OCI-LY7 (cell line): ENCODE measurements at places on chromosomes 13 and 19. TPM values are rescaled to one million over a fixed set of nuclear protein-coding genes. Genes with fewer than 3 reads are reported as not detected.

DNA sequence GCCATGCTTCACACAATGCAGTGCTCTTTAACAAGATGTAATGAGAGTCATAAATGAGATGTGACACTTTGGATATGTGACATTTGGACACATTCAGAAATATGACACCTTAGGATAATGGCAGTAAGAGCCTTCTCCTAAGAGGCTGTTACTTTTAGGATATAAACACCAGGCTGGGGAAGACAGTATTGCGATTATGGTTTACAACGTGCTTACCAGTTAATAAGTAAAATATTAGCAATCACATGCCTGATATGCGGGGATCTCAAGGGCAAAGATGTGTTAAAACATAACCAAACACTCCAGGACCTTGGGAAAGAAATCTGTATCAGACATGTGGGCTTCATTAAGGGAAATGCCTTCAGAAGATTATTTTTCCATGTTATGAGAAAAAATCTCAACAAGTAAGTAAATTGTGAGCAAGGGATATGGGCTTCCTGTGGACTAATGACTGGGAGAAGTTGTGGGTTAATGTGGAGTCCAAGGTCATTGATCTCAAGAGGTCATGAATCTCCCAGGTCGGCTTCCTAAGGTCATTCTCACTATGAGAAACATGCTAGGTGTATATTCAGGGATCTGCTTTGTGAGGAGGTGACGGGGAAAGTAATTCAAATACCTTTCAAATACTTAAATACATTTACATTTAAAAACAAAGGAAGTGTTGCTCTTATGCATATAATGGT lies 105.3 kb downstream of the STARD13 start:
- no peak for DNase-seq

DNA sequence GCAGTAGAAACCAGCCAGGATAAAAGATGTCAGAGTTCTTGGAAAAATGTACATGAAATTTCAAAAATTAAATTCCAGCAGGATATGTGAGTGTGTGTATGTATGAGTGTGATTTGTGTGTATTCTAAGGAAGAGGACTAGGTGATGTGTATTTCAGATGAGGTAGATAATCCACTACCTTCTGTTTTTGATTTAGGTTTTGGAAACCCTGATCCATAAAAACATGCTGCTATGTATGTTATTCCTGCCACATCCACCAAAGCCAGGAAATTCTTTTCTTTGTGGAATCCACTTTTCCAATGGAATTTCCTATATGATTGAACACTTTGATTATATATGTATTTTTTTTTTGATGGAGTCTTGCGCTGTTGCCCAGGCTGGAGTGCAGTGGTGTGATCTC lies 276.9 kb downstream of the UQCRFS1 start:
- DNase-seq: no peak

GRCh38 chr13:94435604-94436226 lies 43.8 kb downstream of the DCT start:
- DNase-seq: peak; percentile 53

DNA sequence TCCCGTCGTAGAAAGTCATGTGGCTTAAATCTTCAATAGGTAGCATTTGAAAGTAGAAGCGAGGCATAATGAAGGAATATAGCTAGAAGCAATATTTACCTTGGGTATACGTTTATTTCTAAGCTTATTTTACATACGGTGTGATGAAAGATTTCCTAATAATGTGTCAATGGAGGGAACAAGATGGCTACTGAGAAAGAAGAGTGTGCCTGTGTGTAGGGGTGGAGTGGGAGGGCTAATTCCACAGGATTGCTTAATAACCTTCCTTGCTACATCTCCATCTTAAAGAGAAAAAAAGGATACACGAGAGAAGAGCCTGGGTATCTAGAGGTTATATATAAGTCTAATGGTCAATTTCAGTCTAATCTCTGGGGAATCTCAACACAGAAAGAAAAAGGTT lies 2.0 kb downstream of the SPART start:
- no peak for DNase-seq

DNA sequence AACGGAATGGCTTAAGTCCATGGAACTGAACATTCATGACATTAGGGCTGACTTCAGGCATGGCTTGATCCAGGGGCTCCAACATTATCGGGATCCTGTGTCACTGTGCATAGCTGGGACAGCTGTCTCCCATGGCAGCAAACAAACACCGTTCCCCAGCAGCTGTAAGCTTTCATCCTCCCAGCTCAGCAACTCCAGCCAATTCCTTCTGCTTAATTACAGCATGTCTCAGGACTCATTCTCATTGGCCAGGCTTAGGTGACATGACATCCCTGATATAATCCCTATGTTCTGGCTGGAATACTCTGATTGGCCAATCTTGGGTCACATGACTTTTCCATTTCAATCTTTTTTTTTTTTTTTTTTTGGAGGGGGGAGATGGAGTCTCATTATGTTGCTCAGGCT lies 10.9 kb upstream of the TLE5 start:
- no peak for DNase-seq

Gene RAB3A
- 6.9 and 8.6 TPM in 2 replicates for total RNA-seq

Gene GGN
- total RNA-seq: 0.74 TPM in 1 of 2 replicates, not detected in the other

- no peak for DNase-seq
Observed at GRCh38 chr19:15640294-15640903, at the start of gene CYP4F3. Gene CYP4F3, plus strand, starts transcription at chr19:15640897. Its CDS starts 519 bp downstream, at chr19:15641416.

DNA sequence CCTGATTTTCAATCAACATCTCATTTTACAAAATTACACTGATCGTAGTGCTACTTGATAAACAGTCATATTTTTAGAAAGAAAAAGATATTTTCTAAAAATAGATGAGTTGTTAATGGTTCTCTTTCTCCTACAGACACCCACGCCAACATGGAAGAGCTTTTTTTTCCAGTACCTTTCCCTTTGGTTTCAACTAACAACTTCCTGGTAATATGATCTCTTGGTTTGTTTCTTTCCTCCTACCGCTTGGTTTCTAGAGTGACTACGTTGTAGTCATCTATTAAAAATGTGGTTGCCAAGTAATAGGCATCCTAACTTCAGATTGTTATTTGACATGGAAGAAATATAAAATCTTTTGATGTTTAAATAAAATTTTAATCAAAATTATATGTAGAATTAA lies 189.0 kb downstream of the LACC1 start:
- no peak for DNase-seq

DNA sequence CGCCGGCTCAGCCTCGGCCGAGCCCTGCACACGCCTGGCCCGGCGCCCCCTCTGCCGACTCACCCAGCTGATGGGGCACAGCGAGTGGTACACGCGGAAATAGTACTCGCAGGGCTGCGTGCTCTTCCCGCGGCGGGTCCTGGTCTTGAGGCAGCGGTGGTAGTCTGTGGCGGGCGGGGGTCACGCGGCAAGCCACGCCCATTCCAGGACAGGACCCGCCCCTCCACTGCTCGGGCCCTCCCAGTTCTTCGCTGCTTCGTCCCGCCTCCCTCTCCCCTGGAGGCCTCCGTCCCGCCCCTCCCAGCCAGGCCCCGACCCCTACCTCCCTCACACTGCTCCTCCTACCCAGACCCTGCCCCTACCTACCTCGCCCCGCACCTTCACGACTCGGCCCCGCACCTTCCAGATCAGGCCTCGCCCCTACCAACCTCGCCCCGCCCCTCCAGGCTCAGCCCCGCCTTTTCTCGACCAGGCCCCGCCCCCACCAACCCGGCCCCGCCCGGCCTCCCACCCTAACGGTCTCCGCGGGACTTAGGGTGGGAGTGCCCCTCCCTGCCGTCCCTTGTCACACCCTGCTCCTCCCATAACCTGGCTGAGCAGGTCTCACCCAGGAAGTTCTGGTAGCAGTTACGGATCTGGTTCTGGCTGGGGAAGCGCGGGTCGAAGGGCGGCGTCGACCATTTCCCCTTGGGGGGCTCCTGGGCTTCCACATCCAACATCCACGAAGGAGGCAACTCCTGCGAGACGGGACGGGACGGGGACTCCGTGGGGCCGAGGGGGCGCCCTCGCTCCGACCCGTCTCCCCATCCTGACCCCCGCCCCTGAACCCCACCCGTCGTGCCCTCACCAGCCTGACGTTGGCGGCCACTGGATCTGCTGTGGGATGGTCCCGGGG lies 469 bp downstream of the COX6B2 start:
- DNase-seq: peak; percentile 74

- no peak for DNase-seq
Observed at GRCh38 chr13:27026396-27026795, 145.2 kb downstream of the USP12 start.

GRCh38 chr13:68667863-68668262 lies 1437.7 kb upstream of the PCDH9 start:
- no peak for DNase-seq

Gene TBXA2R
- not detected in 2 replicates for total RNA-seq

- peak; percentile 68 for DNase-seq
Observed at GRCh38 chr19:42081584-42082203, 5.7 kb downstream of the ZNF574 start.

Gene GPR18
- 10.9 and 15.1 TPM in 2 replicates for total RNA-seq

Gene DCT
- not detected in 2 replicates for total RNA-seq

DNA sequence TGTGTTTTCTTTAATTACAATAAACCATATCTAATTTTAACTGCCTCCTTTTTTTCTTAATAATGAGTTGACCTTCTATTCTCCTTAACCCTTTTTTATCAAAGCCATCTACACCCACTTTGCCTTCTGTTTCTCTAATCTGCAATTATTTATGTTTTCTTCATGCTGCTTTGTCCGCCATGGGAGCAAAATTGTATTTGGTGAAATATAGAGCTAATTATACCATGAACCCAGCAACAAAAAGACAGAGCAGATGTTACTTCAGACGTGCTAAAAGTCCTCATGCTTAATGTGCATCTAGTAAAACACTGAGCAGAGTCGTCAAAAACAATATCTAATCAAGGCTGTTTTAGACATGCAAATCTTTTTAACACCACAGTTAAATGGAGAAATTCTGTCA lies 264.7 kb downstream of the DACH1 start:
- DNase-seq: no peak

DNA sequence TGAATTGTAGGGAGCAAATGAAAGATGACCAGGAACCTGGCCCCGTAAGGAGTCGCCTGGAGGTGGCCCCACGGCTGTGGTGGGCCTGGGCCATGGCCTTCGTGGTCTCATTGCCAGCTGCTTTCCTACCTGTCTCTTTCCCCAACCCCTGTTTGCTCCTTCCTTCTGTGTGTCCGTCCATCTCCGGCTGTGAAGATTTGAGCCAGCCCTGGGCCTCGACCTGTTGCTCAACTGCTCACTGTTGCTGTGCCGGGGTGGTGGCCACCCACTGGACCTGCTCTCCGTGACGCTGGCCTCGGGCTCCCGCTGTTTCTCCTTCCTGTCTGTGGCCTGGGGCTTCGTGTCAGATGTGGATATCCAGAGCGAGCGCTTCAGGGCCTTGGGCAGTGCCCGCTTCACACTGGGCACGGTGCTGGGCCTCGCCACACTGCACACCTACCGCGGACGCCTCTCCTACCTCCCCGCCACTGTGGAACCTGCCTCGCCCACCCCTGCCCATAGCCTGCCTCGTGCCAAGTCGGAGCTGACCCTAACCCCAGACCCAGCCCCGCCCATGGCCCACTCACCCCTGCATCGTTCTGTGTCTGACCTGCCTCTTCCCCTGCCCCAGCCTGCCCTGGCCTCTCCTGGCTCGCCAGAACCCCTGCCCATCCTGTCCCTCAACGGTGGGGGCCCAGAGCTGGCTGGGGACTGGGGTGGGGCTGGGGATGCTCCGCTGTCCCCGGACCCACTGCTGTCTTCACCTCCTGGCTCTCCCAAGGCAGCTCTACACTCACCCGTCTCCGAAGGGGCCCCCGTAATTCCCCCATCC lies 8.5 kb downstream of the DBP start:
- DNase-seq: no peak

- DNase-seq: no peak
Observed at GRCh38 chr13:29964181-29964845, 113.9 kb upstream of the UBL3 start.

DNA sequence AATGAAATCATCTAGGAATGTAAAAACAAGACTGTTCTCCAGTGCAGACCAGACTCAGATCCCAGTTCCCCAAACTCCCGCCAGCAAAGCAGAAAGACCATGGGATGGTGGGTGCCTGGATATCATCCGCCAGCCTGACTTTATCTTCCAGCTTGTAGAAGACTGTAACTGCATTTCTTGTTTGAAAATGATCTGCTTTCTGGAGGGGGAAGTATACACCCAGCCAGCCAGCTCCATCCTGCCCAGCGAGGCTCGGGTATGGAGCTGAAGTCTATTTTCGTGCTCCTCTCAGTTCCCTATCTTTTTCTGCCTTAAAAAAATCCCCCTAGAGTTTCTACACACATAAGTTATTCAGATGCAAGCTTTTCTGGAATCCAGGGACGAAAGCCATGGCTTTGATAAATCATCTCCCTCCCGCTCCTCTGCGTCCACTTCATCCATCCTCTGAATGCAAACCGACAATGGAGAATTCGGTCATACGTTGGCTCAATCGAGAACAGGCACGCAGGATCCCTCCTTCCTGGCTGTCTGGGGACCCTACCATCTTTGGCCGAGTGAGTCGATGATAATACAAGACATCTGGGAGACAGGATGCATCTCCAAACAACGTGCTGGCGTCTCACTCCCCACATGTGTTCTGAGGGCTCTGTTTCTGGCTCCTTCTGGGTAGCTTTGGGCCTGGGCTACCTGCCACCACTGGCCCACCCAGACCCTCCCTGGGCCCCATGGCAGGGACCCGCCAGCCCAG lies 31.2 kb downstream of the CEBPG start:
- DNase-seq: no peak

DNA sequence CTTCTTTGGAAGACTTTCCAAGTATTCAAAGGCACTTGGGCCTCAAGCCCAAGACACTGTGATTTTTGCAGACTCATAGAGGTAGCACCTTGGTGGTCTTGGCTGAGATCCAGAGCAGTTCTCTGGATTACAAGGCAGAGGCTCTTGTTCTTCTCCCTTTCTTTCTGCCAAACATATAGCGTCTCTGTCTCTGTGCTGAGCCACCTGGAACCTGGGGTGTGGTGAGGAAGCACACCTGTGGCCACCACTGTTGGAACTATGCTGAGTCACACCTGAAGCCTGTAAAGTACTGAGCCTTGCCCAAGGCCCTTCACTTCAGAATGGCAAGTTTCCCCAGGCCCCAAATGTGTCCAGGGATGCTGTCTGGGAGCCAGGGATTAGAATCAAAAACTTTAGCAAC lies 127.5 kb downstream of the FREM2 start:
- no peak for DNase-seq

GRCh38 chr13:110293649-110294048 lies 13.3 kb downstream of the COL4A1 start:
- DNase-seq: no peak

Gene RNF225
- total RNA-seq: 0.77 and 1.7 TPM in 2 replicates

DNA sequence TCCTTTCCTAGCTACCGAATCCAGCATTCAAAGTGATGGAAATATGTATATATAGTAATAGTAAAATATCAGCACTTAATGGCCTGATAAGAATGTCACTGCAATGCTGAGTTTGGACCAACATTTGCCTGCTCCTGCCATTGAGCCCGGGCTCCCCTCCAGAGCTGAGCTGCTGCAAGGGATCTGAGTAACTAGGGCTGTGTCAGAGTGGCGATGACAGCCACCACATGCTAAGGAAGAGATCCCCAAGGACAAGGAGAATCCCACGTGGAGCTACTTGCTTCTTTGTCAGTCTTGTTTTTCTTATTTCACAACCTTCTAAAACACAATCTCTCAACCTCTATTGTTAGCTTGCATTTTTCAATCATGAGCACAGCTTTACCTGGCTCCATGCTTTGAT lies 19.5 kb upstream of the ALOX5AP start:
- DNase-seq: no peak
